ENCODE measurements at places on chromosomes 6 and 20.

GRCh38 chr6:165390475-165390874, 81.1 kb upstream of the C6orf118 start:
- no peak for DNase-seq

GRCh38 chr6:2695454-2696095, 55.1 kb downstream of the MYLK4 start:
- peak; percentile 74 for DNase-seq

DNA sequence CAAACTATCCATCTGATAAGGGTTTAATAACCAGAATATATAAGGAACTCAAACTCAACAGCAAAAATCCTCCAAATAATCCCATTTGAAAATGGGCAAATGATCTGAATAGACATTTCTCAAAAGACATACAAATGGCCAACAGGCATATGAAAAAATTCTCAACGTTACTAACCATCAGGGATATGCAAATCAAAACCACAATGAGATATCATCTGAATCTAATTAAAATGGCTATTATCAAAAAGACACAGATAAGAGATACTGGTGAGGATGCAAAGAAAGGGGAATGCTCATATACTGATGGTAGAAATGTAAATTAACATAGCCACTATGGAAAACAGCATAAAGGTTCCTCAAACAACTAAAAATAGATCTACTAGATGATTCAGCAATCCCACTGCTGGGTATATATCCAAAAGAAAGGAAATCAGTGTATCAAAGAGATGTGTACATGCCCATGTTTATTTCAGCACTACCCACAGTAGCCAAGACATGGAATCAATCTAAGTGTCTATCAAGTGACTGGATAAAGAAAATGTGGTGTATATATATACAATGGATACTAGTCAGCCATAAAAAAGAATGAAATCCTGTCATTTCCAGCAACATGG, 6.1 kb upstream of the BRD2 start:
- DNase-seq, result no peak

GRCh38 chr6:75551367-75551952, 50.2 kb upstream of the SENP6 start:
- DNase-seq, result no peak

- DNase-seq, result no peak
Measured at GRCh38 chr6:15096894-15097837, 148.7 kb upstream of the JARID2 start.

DNA sequence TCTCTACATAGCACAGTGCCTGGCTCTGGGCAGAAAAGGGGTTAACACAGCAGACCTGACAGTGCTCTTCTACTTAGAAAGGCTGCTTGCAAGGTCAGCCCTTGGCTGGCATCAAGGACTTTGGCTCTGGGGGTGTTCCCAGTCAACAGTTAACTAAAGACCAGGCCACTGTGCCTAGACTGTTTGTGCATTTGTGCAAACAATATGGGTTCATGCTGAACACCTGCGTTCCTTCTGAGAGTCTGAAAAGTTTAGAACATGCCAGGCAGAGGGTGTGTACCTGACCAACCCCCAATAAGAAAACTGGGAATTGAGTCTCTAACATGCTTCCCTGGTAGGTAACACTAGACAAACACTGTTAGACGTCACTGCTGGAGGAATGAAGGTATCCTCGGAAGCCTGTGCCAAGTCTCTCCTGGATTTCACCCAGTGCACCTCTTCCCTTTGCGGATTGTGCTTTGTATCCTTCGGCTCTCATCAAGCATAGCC, 110.7 kb downstream of the PDE10A start:
- DNase-seq, result no peak

DNA sequence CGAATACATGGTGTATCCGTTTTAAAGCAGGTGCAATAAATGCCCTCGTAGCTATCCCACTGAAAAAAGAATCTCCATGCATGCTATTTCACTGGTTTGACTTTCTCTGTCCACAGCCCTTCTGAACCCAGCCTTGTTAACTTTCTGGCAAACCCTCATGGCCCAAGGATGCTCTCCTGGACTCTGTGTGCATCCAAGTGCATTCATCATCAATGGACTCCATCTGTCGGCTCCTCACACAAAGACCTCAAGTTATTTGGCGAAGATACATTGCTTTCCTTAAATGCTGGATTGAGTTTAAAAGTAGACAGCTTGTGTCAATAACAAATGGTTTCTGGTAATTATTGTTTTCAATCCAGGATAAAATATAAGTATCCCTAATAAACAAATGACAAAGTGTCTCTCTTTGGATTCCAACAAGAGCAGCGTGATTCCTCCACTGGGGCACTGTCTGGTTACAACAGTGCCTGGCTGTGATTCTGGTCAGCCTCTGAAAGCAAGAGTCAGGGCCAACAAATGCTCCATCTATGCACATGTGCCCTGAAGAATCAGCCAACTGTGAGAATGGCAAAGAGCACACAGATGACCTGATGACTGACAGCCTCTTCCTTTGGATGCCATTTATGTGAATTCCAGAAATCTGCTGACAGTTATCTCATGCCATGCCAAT, 55.7 kb downstream of the FYN start:
- DNase-seq, result no peak

DNA sequence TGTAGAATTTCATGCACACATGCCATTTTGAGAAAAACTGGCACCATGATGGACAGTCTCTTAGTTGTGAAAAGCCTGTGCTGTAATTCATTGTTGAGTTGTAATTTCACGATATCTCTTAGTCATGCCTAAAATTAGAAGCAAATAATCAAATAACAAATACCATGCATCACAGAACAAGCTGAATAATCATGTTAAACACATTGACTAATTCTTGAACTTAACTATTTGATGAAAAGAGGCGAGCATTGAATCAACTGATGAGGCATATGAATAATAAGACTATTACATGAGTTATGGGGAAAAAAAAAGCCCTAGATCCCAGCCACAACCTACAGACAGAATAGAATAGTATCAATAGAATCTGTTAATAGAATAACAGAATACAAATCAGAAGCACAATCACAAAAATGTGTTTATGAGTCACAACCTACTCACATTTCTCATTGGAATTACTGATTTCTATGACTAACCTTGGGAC, 14.2 kb upstream of the RNF217 start:
- no peak for DNase-seq

GRCh38 chr6:16846399-16846778, 85.1 kb upstream of the ATXN1 start:
- DNase-seq, result no peak

GRCh38 chr6:37048851-37049757, 43.6 kb downstream of the FGD2 start:
- peak; percentile 51 for DNase-seq

DNA sequence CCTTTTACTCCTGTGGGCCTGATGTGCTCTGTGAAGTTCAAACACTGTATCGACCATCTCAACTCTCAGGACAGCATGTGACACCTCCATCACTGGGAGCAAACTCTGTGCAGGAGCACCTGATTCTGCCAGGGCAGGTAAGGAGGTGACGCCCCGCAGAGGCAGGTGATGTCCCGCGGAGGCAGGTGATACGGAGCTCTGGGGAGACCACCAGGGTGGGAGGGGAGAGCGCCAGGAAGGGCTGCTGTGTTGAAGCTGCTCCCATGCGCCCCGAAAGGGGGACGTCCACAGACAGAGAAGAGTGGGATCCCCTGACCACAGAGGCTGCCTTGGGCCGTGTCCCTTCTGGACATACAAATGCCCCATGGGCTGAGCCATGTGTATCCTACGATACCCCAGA, 58.3 kb downstream of the DACT2 start:
- DNase-seq, result no peak

GRCh38 chr20:3766422-3767109, 987 bp downstream of the ADISSP start:
- DNase-seq, result no peak

DNA sequence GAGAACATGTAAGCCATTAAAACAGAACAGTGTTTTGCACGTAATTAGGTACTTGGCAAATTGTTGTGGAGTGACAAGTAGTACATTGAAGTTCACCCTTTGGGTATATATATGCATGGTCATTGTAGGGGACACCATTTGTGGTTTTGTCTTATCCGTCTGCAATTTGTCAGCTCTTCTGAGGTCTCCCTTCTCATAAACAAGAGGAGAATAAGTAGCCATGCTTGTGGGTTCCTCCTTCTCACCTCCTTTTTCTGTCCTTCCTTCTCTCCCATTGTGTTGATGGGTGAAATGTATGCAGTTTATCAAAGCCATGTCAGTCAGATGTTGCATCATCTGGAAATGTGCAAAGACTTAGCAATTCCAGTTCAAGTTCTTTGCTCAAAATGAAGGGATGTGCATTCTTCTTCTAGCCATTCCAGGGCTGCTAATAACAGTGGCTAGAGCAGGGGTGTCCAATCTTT, 70.9 kb downstream of the QKI start:
- no peak for DNase-seq

DNA sequence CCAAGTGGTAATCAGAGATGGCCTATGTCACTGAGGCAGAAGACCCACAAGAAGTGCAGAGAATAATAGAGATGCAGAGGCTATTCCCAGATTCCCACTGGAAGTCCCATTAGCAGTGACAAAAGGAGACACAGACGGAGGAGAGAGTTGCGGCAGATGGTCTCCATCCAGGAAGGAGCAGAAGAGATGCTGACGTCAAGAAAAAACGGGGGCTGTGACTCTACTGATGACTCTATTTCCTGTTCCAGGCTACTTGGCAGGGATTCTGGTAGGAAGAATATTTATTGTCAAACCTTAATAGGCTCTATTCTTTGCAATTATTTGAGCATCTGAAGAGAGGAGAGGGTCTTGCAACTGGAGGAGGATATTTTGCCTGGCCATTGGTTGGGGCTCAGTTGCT, 246.0 kb upstream of the ECI2 start:
- no peak for DNase-seq

DNA sequence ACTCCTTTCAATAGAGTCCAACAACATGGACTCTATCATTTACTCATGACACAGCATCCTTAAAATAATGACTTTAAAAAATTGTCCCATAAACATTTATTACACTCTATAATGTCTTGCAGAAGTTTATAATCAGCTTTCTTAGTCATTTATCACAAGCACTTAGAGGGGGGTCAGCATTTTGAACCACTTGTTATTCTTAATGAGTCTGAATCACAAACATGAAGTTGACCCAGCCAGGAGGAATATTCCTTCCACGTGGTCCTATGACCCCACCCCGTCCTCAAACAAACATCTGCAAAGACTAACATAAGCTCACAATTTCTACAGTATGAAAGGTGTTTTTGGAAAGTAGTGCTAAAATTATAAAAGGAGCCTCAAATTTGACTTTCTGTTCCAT, 91.1 kb downstream of the MTFR2 start:
- DNase-seq, result no peak

DNA sequence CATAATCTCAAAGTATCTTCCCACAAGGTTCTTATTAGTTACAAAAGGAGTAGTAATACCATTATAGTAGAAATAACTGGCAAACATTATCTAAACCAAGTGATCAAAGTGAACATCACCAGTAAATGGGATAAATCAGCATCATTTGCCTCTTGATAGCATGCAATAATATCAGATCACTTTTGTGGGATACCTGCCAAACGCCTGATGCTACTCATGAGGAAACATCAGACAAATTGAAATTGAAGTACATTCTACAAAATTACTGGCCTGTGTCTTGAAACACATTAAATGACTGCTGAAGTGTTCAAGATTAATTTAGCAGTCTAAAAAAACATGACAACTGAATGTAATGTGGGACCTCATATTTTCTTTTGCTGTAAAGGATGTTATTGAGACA, 208.1 kb downstream of the TINAG start:
- DNase-seq, result no peak

GRCh38 chr20:600736-601135, 9.4 kb downstream of the TCF15 start:
- DNase-seq, result no peak

- no peak for DNase-seq
Measured at GRCh38 chr6:155333414-155333813, 19.1 kb upstream of the TFB1M start.

- DNase-seq, result no peak
Measured at GRCh38 chr6:140809694-140810101, 1323.0 kb upstream of the GJE1 start.

DNA sequence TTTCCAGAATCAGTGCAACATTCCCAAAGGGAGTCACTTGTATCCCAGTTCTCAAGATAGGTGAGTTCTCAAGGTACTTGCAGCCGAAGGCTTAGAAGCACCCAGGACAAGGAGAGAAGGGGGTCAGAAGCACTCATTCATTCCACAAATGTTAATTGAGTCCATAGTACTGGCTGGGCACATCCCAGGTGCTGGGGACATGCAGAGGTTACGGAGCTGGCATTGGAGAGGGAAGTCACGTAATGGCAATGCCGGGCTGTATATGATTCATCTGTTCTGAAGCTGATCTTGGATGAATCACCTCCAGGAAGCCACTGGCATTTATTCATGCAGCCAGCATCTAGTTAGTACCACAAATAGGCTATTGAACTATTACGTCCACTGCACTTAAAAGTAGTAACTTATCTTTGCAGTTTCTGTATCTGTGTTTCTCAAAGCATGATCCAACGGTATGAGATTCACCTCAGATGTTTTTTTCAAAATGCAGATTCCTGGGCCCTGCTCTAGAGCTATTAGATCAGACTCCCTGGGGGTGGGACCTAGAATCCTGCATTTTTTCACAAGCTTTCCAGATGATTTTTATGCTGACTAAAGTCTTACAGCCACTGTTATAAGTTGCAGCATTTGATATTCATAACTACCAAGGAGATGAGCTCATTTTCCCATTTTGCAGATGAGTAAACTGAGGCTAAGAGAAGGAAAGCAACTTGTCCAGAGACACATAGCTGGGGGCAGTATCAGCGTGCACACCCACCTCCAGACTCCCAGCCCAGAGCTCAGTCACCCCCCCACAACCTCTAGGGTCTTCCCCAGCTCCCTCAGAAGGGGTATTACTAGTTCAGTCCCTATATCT, 44.1 kb upstream of the ID1 start:
- DNase-seq, result peak; percentile 77

DNA sequence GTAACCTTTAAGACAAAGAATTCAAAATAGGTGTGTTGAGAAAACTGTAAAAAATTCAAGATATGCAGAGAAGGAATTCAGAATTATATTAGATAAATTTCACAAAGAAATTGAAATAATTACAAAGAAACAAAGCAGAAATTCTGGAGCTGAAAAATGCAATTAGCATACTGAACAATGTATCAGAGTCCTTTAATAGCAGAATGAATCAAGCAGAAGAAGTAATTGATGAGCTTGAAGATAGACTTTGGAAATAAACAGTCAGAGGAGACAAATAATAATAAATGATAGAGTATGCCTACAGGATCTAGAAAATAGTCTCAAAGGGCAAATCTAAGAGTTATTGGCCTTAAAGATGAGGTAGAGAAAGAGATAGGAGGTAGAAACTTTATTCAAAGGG, 131.7 kb downstream of the COL21A1 start:
- DNase-seq, result no peak

GRCh38 chr20:32559753-32560380, 25.3 kb downstream of the NOL4L start:
- no peak for DNase-seq

GRCh38 chr6:5094327-5094726, 9.2 kb downstream of the PPP1R3G start:
- DNase-seq, result no peak

All from inflammatory macrophage (primary cell).